Spinal cord (tissue), 10 donors: ENCODE measurements at places on chromosomes 1 and 21.

GRCh38 chr1:39671793-39672550 is at the start of gene NT5C1A:
TSS of gene NT5C1A (minus strand) at chr1:39672107. CDS start at chr1:39672038, 69 bp downstream.
- no peak for DNase-seq

GRCh38 chr1:231584117-231584516 is 42.5 kb upstream of the DISC1 start:
- no peak for DNase-seq

DNA sequence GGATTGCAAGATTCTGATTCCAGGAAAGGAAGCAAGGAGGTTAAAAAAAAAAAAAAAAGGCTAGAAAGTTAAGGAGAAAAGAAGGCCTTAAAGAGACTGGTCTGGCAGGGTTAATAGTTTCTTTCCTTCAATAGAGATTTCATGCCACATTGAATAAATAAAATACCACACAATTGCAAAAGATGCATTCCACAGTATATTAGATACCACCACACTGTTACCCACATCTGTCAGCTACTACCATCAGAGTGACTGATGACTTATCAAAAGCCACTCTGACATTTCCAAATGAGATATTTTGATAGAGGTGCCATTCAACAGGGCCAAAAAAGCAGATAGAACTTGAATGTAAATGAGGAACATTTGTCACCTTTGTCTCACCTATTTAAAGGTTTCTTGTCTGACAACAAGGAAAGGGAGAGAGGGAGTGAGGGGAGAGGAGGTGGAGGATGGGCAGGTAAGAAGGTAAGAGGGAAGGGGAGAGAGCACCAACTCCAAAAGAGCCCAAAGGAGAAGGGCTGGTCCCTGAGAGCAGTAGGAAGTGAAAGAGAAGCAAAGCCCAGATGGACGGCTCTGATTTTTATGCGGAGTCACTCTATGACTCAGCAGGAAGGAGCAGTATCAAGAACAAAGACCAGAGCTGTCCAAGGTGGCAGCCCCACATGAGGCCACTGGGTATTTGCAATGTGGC is 38.3 kb downstream of the LRRN2 start:
- peak; percentile 43 for DNase-seq

DNA sequence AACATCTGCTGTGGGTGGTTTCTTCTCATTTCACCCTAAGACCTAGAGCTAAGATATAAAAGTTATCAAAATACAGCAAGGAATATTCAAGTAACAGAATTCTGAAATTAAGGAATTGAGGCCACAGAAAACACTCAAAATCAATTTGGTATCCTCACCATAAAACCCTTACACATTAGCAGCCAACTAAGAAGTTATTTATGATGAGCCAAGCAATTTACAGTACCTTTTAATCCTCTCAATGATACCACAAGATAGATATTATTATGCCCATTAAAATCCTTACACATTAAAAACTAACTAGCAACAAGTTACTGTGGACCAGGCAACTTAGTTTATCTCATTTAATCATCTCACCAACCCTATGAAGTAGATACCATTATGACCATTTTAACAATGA is 81.6 kb downstream of the FAF1 start:
- no peak for DNase-seq

DNA sequence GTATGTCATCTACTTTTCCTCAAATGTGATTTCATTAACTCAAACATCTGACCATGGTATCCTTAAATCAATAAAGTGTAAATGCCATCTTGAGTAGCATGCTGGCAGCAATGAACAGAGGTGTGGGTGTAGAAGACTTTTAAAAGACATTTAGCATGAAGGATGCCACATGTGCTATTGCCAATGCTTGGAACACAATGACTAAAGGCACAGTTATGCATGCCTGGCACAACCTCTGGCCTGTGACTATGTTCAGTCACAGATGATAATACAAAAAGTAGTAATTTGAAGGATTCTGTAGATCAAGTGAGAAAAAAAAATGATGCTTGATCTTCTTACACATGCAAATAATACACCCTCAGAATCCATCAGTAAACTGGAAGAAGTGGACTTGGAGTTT is 938.9 kb upstream of the ADGRL4 start:
- DNase-seq = no peak

GRCh38 chr21:25944672-25945213 is 210.0 kb downstream of the GABPA start:
- no peak for DNase-seq

DNA sequence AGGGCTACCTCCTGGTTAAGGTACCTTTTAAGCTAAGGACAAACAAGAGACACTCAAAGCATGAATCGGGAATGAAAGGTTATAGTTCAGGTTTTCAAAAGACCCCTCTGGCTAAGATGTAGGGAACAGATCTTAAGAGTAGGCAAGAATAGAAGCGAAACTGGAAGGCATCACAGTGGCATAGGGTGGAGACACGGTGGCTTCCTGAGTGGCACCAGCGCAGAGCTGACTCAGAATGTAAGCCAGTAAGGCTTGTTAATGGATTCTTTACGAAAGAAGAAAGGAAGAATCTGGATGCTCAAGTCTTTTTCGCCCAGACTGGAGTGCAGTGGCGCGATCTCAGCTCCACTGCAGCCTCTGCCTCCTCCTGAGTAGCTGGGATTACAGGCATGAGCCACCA is 21.2 kb downstream of the PADI6 start:
- DNase-seq = no peak
